ENCODE measurements at places on chromosomes 7 and 10. TPM values are rescaled to one million over a fixed set of nuclear protein-coding genes. Genes with fewer than 3 reads are reported as not detected.

DNA sequence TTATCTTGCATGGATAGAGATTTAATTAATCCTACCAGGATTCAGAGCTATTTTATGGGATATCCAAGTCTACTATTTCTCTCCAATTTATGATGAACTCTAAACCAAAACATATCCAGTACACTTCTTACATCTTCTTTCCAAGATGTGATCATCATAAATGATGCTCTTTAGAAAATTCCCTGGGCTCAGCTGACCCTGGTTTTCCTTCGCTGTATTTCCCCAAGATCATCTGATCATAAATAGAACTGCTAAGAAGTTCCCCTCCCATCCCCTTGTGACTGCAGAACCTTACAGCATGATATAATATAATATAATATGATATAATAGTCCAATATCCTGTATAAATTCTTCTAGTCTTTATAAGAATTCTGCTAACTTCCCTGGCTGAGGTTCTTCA, 114.6 kb upstream of the LYZL2 start:
- no peak for DNase-seq

- peak; percentile 15 for DNase-seq
Measured at GRCh38 chr10:5943536-5943935, 33.8 kb downstream of the IL15RA start.

DNA sequence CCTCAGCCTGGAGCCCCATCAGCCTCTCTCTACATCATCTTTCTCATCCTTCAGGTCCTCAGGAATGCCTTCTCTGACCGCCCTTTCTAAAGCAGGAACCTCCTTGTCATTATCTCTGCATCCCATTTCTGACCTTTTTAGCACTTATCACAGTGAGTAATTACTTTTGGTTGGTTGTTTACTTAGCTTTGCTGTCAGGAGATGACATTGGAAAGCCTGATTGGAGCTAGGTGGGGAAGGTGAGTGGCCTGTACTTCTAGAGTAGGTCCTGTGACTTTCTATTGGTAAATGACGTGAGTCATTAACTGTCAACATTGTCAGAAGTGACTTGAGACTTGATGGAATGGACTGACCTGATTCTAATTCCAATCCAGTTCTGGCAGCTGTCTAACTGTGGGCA, 9.3 kb upstream of the SLC25A13 start:
- DNase-seq, result no peak

- no peak for DNase-seq
Measured at GRCh38 chr7:41470081-41470480, 232.8 kb downstream of the INHBA start.

GRCh38 chr10:122328676-122329075, 45.8 kb upstream of the PLEKHA1 start:
- no peak for DNase-seq

- peak; percentile 27 for DNase-seq
Measured at GRCh38 chr10:33005322-33006301, 47.6 kb upstream of the ITGB1 start.

Gene IL15RA
- not detected for total RNA-seq

DNA sequence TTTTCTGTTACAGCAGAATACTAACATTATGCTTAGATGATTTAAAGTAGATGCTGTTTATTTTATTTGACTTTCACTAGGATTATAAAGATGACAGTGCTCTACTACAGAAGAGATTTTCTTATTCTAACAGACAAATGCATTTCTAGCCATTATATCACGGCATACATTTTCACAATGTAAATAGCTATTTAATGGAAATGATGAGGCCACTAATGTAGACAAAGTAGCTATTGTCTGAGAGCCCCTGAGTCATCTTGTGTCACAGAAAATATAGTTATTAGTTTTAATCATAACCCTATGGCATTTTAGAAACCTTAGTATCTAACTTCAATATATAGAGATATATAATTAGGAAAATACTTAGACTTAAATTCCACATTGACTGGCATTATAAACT, 158.0 kb upstream of the AHR start:
- no peak for DNase-seq

DNA sequence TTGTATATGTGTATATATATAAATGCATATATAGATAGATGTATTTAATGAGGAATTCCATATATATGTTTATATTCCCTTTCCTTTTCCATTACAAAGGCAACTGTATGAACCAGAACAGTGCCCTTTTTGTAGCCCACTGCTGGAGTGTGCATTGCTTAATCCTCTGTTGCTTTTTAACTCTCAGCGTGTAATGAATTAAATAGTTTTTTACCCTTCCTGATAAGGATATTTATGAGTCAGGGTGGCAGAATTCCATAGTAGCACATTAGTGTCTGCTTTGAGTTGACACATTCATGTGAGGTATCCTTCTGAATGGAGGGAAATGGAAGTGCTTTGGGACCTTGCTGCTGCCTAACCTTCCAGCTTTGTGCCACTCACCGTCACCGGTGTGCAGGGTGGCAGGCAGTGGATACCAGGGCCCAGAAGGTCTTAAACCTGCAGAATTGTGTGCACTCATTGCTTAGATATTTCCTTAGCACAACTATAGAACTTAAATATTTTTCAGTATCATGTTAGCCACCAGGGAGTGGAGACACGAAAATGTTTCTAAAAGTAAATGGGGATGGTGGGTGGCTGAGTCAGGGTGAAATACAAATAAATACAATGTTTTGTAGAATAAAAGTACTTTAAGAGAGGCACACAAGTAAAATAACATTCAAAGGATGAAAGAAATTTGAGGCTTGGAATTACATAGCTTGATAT, 117.9 kb downstream of the SND1 start:
- no peak for DNase-seq

Gene CHAT
- 0.62 TPM for total RNA-seq

Gene WIPF3
- 5.6 TPM for total RNA-seq

GRCh38 chr10:111875725-111876124, 307.8 kb downstream of the GPAM start:
- no peak for DNase-seq

Gene CPSF4
- total RNA-seq, result 24.2 TPM

Gene NYAP1
- 47.9 TPM for total RNA-seq

Gene IDI2
- total RNA-seq, result not detected

GRCh38 chr10:118694848-118695247, 59.9 kb downstream of the CACUL1 start:
- DNase-seq, result no peak

DNA sequence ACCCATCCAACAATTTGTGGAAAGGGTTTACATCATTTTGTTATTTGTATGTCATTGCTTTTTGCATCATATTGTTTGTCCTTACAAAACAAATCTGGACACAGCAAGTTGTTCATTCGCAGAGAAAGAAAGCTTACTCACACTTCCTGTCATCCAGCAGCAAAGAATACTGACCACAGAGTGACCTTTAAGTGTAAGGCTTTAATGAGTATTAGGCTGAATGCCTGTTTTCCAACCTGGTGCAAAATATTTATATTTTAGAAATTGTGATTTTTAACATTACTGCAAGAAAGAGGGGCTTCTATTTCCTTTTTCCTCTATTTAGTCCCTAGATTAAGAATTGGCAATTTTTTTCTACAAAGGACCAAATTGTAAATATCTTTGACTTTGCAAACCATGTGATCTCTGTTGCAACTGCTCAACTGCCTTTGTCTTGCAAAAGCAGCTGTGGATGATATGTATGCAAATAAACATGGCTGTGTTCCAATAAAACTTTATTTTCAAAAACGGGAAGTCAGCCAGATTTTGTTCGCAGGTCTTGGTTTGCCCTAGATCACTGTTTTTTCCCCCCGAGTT, 27.8 kb upstream of the ITGB1 start:
- DNase-seq, result no peak

Gene SPRN
- total RNA-seq, result 6.1 TPM

Gene MYO3A
- 3.6 TPM for total RNA-seq

- DNase-seq, result no peak
Measured at GRCh38 chr7:46032353-46032752, 111.3 kb upstream of the IGFBP3 start.

GRCh38 chr7:41842956-41843355, 140.1 kb upstream of the INHBA start:
- no peak for DNase-seq

Gene LLCFC1
- not detected for total RNA-seq

DNA sequence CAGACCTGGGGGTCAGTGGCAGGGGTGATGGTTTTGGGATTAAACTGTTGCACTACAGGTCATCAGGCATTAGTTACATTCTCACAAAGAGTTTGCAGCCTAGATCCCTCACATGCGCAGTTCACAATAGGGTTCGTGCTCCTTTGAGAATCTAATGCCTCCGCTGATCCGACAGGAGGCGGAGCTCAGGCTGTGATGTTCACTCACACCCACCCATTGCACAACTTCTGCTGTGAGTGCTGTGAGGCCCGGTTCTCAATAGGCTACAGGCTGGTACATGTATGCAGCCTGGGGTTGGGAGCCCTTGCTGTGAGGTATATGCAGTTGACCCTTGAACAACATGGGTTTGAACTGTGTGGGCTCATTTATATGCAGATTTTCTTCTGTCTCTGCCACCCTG, 416.4 kb downstream of the GFRA1 start:
- no peak for DNase-seq

- no peak for DNase-seq
Measured at GRCh38 chr7:104174798-104175197, 33.0 kb downstream of the ORC5 start.

DNA sequence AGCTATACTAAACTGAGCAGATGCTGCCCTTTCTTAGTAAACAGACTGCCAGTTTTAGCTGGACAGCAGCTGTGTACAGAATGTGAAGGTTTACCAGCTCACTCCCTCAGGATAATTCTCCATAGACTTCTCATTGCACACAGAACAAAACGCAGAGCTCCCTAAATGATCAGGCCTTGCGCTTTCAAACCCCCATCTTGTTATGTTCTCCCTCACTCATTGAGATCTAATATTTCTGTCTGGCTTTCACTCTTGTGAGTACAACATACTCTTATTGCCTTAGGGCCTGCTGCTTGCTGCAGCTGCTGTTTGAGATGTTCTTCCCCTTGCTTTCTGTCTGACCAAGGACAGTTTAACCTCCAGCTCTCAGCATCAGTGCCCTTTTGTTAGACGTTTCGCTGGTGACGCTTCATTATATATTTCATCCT, 17.3 kb downstream of the VWDE start:
- no peak for DNase-seq

- DNase-seq, result no peak
Measured at GRCh38 chr7:41996381-41997035, 240.5 kb downstream of the GLI3 start.

DNA sequence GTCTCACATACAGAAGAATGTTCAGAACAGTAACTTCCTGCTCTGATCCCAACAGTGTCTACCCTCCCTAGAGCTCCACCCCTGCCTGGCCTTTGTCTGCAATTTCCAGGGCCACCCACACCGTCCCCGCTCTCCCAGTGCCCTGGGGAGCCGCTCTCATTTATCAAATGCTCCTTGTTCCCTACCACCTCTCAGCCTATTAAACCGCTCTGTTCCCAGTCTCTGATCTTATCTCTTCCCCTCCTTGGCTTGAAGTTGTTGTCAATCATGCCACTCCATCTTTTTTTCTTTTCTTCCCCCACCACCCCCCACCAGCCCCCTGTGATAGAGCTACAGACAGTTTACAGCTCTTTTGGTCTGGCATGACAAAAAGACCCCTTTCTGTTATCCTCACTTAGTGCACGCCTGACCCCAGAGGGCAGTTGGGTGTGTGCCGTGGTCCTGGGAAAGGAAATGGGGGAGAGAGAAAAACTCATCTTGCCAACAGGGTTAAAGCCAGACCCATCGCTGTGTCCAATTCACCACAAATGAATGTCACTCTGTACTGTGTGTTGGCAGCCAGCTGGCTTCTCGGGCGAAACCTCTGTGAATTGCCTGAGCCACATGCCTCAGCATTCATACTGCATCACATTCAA, 28.8 kb upstream of the HECTD2 start:
- DNase-seq, result no peak

GRCh38 chr7:69110450-69111050, 487.7 kb upstream of the AUTS2 start:
- no peak for DNase-seq

DNA sequence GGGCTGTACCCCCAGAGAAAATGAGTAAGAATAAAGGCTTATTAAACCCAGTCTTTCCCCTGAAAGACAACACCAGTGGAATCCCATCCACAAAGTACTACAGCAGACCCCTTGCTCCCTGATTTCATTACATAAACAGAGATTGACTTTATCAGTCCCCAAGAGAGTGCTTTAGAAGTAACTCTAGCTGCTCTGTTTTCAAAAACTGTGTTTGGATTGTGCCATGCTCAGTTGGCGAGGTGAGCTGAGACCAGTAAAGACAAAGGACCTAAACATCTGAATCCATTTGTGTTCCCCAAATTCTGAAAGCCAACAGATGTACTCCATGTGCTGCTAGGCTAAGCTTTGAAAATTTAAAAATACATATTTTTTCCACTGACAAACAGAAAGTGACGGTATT, 127.0 kb downstream of the ATE1 start:
- DNase-seq, result no peak

DNA sequence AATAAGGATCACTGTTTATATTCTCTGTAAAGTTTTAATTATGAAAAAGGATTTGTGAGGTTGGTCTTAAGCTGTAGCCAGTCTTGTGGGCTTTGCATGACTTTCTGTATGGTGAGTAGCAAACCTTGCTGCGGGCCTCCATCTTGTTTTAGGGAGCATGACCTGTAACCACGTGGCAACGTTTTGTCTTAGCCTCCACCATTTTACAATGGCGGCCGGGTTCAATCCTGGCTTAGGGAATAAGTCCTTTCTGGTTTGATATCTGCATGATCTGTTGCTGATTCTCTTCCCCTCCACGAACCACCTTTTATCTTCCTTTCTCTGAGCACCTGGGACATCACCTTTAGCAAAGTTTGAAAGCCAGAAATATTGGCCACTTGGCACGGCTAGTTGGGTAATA, 32.5 kb upstream of the OPTN start:
- no peak for DNase-seq

DNA sequence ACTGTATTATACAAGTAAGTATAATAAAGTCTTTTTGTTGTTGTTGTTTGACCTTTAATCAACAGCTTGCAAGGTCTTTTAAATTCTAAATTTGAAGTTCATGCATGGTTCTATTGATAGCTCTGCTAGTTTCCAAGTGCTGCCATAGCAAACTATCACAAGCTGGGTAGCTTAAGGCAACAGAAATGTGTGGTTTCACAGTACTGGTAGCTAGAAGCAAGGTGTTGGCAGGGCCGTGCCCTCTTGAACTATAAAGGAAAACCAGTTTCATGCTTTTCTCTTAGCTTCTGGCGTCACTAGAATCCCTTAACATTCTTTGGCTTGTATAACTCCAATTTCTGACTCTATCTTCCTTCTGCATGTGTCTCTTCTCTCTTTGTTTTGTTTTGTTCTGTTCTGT, 1021.9 kb upstream of the AUTS2 start:
- DNase-seq, result no peak

DNA sequence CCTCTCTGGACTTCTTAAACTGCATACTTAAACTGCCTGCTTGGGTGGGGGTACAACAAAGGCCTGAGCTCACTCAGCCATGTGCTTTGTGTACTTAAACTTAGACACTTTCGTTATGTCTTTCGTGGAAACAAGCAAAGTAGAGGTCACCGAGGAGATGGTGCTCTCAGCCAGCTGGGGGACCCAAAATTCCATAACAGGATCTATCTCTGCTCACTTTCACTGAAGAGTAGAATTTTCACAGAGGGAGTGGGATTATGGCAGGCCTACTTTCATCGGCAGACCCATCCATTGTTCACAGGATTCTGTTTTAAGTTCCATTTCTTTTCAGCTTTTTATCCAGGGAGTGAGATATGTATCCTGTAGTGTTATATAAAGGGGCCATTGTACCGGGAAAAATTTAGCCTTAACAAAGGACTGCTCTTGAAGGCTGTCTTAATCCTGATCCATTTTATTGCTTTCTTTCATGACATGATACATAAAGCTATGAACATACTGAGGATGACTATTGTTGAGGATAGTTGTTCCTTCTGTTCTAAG, 370.0 kb upstream of the GHITM start:
- DNase-seq, result no peak

- no peak for DNase-seq
Measured at GRCh38 chr7:30170476-30171205, 35.9 kb downstream of the MTURN start.
